ENCODE measurements at places on chromosomes 1 and 21. TPM values are rescaled to one million over a fixed set of nuclear protein-coding genes. Genes with fewer than 3 reads are reported as not detected.

The SAMD13 gene
- 8.0 TPM for polyA plus RNA-seq

DNA sequence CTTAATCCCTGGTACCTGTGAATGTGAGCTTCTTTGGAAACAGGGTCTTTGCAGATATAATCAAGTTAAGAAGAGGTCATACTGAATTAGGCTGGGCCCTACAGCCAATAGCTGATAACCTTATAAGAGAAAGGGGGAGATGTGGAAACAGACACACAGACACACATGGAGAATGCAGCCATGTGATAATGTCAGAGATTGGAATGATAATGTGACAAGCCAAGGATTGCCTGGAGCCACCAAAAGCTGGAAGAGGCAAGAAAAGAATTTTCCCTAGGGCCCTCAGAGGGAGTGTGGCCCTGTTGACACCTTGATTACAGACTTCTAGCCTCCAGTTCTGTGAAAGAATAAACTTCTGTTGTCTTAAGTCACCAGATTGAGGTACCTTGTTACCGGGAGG is 114.5 kb upstream of the SOD1 start:
- no peak overlapping the region for H3K4me3 ChIP-seq
- no peak for DNase-seq
- H3K27me3 ChIP-seq = no peaks in the 10 kb centered on the region

DNA sequence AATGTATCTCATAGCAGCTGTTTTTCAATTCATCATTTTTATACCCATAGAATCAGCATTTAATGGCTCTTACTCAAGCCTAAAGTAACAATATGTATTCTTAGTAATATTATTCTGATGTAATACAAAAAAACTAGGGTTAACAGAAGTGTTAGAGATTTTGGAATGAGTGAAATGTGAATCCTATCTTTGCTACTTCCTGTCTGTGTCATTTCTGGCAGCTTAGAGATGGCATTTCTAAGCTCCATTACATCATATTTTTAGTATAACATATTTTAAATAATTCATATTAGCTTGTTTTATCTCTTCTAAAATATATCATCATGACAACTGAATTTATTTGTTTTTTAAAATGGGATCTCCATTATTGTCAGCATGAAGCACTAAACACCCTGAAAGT is 90.2 kb downstream of the LRRC7 start:
- H3K4me3 ChIP-seq = no peak overlapping the region
- DNase-seq = peak; percentile 11
- H3K27me3 ChIP-seq = no peaks in the 10 kb centered on the region
- H3K27ac ChIP-seq = no peak overlapping the region
- H3K4me1 ChIP-seq = no peaks in the 10 kb centered on the region

The SDHC gene
- polyA plus RNA-seq = 125 TPM

DNA sequence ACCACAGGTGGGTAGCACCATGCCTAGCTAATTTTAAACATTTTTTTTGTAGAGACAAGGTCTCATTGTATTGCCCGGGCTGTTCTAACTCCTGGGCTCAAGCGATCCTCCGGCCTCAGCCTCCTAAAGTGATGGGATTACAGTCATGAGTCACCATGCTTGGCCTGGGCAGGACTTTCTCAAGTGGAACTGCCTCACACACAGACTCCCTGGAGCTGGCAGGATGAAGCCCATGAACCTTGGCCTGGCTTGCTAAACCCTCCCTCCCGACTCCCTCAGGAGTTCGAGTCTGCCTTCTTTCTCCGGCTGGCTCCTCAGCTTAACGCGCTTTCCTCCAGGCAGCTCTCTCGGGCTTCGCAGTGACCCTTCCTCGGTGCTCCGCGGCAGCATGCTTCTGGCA is 7.7 kb upstream of the ECE1 start:
- H3K36me3 ChIP-seq = no peaks in the 10 kb centered on the region
- no peak overlapping the region for H3K4me3 ChIP-seq
- DNase-seq = no peak
- H3K27me3 ChIP-seq = peaks cover 5% of the 10 kb centered on the region
- no peak overlapping the region for H3K27ac ChIP-seq
- peaks cover 34% of the 10 kb centered on the region for H3K4me1 ChIP-seq

The RGS4 gene
- 1.4 TPM for polyA plus RNA-seq

The CGN gene
- polyA plus RNA-seq = 6.4 TPM

- H3K4me1 ChIP-seq = peaks cover 16% of the 10 kb centered on the region
- no peaks in the 10 kb centered on the region for H3K36me3 ChIP-seq
Observed at GRCh38 chr1:82161700-82162141, 361.0 kb downstream of the ADGRL2 start.

DNA sequence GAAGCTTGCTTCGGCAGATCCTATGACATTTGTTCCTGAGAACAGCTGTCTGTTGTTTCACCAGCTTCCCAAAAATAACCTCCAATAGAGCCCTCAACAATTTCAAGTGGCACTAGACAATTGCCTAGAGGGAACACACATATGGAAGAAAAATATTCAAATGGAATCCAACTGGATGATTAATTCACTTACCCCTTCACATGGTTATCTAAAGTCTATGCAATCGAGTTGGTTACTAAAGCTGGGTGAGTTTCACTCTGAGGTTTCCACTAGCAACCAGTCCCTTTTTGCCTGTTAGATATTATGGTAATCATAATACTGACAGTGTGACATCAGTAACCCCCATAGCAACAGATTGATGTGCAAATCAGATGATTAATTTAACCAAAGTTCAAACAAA is at the start of gene LEMD1:
Gene LEMD1, minus strand, starts transcription at position 259 of the 400 bp plus-strand sequence. CDS start 1,520 bp downstream, outside the sequence.
- no peak for DNase-seq
- no peaks in the 10 kb centered on the region for H3K36me3 ChIP-seq
- H3K4me1 ChIP-seq = peaks cover 7% of the 10 kb centered on the region
- peaks cover 7% of the 10 kb centered on the region for H3K27me3 ChIP-seq

DNA sequence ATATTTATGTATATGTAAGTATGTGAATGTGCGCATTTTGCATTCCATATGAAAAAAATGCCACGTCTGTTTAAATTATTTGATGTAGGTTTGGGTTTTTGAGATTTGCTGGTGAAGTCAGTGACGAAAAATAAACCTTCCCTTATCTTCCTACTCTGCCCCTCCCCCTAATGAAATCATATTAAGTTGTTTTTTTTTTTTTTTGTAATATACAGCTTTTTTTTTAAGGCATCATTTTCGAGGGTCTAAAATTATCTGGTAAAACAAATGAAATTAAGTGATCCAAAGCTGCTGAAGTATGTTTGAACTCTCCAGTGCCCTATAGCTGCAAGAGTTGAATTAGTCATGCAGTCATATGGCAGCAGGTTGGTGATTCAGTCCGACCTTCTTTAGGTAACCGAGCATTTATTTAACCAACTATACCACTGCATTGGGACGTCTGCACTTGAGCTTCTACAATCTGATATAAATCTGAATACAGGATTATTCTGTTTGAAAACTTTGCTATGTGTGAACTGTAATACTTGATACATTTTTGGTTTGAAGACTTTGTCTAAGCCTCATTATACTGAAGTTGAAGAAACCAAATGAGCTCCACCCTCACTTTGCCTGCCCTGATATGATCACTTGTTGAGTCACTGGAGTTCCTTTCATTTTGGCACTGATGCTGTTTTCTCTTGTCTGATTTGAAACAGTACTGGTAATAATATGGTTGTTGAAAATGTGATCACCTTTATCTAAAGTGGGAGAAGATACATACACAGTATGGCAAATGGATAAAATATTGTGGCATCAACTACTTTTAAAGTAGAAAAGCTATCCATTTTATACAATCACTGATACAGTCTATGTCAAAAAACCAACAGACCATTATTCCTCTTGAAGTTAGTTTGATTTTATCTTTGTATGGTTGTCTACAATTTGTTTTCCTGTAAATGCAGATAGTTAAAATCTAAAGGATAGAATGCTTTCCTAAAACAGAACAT is 11.7 kb downstream of the PDIK1L start:
- H3K27me3 ChIP-seq = no peaks in the 10 kb centered on the region
- no peak for DNase-seq
- no peak overlapping the region for H3K27ac ChIP-seq
- peaks cover 2% of the 10 kb centered on the region for H3K4me1 ChIP-seq
- H3K4me3 ChIP-seq = no peak overlapping the region
- peaks cover 14% of the 10 kb centered on the region for H3K36me3 ChIP-seq

The GSTM5 gene
- polyA plus RNA-seq = 13.9 TPM

The SMPDL3B gene
- 0.20 TPM for polyA plus RNA-seq

DNA sequence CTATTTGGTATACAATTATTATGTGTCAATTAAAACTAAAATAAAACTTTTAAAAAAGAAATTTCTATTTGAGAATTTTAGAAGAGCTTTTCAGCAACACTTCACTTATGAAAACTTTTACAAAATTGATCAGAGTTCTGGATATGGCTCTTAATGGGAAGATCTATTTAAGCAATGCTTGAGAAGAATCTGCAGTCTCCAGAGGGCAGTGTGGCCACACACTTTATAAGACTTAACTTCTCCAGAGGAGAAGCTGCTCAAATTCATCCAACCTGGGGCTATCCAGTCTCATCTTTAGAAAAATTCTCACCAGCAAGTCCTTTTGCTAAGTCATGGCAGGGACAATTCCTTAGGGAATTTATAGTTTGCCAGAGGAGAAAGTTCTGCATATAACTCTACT is 25.2 kb upstream of the AGO1 start:
- H3K4me1 ChIP-seq = peaks cover 3% of the 10 kb centered on the region
- no peak overlapping the region for H3K4me3 ChIP-seq
- peaks cover 29% of the 10 kb centered on the region for H3K36me3 ChIP-seq
- H3K27me3 ChIP-seq = no peaks in the 10 kb centered on the region

DNA sequence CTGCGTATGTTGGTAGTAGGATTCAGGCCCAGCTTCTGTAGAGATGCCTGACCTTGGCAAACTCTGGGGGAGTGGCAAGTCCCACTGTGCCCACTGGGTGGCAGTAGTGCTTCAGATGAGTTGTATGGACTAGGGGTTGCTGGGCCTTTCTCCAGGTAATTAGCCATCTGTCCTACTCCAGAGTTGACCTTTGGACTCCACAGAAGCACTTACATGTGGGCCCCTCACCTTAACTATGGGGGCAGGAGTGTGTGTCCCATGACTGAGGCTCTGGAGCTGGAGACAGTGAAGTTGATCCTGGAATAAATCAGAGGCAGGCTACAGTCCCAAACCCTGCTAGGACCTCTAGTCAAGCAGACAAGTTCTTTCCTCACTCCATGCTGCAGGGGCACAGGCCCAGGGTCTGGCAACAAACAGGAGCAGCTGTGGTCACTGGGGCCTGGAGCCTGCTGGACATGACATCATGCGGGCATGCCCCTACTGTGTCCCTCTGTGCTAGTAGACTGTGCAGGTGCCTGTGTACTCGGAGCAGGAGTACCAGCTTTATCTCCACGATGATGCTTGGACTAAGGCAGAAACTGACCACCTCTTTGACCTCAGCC is 4.6 kb downstream of the DMAP1 start:
- no peak overlapping the region for H3K4me3 ChIP-seq
- H3K4me1 ChIP-seq = peaks cover 19% of the 10 kb centered on the region
- H3K36me3 ChIP-seq = peaks cover 72% of the 10 kb centered on the region
